ENCODE measurements at places on chromosomes 16 and 17. TPM values are rescaled to one million over a fixed set of nuclear protein-coding genes. Genes with fewer than 3 reads are reported as not detected.

LPCAT2 gene
- not detected for polyA plus RNA-seq

CYTH1 gene
- 126 TPM for polyA plus RNA-seq

DNAH17 gene
- polyA plus RNA-seq, result 2.9 TPM

NPIPB9 gene
- polyA plus RNA-seq, result 0.32 TPM

ZFP90 gene
- polyA plus RNA-seq, result 13.5 TPM

C16orf96 gene
- not detected for polyA plus RNA-seq

All from GM12878 (cell line).